ENCODE measurements at places on chromosomes 1 and 21.
A peak's percentile ranks its signal among the peaks of the same experiment; 100 is the strongest.

- DNase-seq = no peak
These were observed 116.2 kb downstream of the EIF4G3 start for GRCh38 chr1:21060523-21060922.

DNA sequence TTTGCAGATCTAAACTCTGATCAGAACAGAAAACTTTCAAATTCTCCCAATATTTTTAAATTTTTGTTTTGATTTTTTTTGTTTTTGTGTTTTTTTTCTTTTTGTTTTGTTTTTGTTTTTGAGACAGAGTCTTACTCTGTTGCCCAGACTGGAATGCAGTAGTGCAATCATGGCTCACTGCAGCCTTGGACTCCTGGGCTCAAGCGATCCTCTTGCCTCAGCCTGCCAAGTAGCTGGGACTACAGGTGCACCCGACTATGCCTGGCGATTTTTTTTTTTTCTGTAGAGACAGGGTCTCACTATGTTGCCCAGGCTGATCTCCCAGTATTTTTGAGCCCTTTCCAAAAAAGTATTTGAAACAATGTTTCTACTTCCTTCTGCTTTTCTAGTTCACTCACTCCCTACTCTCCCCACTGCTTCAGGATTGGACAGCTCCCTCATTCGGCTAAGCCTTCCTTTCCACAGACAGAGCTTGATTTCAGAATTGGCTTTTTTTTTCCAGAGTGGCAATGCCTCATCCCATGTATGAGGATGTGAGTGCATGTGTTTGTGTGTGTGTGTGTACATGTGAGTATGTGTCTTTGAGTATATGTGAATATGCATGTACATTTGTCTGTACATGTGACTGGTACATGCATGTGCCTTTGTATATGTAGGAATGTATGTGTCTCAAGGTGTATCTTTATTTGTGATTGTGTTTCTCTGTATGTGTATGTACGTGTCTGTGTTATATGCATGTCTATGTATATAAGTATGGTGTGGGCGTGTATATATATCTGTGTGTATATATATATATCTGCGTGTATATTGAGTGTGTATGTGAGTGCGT is 11.9 kb downstream of the LHX4 start:
- DNase-seq = no peak

GRCh38 chr21:20024741-20025140 is 973.5 kb upstream of the NCAM2 start:
- DNase-seq = no peak

GRCh38 chr1:24411963-24412362 is 1.6 kb downstream of the STPG1 start:
- DNase-seq = no peak

GRCh38 chr1:160101037-160101716 is 2.8 kb upstream of the IGSF8 start:
- DNase-seq = peak; percentile 80

- DNase-seq = no peak
These were observed 461.7 kb downstream of the PTPRU start for GRCh38 chr1:29698033-29698432.

DNA sequence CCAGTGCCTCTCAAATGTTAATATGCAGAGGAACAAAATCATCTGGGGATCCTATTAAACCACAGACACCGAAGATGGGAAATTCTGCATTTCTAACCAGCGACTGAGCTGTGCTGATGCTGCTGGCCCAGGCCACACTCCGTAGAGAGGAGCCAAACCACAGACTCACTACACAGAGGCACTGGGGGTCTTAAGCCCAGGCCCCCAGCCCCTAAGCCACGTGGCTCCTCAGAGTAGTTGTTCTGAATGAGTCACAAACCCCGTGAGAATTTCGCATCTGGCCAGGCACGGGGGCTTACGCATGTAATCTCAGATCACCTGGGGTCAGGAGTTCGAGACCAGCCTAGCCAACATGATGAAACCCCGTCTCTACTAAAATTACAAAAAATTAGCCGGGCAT is 2.8 kb upstream of the CELA2A start:
- DNase-seq = no peak

- no peak for DNase-seq
These were observed 20.5 kb upstream of the THRAP3 start for GRCh38 chr1:36203554-36204346.

DNA sequence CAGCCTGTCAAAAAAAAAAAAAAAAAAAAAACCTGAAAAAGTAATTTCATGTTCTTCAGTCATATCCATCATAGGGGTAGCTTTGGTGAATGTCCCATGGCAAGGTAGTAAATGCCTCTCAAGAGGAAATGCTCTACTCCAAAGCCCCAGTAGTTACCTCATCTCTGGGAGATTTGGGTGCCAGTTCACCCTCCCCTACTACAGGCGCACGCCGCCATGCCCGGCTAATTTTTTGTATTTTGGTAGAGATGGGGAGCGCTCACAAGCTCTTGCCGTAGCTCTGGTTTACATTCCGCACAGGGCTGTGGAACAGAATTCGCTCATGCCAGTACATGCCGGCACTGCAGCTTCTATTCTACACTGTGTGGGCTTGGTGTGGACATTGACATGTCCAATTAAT is 13.7 kb downstream of the PIK3CD start:
- DNase-seq = no peak

DNA sequence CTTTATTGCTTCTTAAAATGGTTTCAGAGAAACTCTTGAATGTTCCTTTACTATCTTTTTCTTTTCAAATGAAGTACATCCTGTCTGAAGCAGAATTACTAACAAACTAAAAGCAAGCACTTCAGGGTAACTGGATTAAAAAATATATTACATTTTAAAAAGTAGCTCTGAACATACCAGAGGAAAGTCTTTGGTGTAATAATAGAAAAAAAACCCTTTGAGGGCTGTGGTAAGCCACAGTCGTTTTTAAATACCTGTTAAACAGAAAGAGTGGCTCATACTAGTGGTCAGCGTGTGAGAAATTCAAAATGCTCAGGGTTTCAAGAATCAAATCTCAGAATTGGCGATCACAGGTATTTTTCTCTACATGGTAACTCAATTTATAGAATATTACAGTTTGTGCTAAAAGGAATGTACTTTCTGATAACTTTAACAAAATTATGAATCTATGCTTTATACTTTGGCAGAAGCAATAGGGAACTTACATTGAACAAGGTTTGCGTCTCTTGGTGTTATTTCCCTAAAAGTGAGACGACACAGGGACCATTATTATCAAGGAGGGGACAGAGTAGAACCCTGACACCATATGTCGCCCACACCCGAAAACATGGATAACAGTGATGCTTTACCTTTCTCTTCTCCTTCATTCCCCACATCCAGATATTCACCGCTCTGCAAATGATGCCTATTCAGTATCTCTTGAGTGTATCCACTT is 97.0 kb upstream of the DPH5 start:
- DNase-seq = no peak

- no peak for DNase-seq
These were observed 417.3 kb upstream of the PROX1 start for GRCh38 chr1:213570487-213570886.

DNA sequence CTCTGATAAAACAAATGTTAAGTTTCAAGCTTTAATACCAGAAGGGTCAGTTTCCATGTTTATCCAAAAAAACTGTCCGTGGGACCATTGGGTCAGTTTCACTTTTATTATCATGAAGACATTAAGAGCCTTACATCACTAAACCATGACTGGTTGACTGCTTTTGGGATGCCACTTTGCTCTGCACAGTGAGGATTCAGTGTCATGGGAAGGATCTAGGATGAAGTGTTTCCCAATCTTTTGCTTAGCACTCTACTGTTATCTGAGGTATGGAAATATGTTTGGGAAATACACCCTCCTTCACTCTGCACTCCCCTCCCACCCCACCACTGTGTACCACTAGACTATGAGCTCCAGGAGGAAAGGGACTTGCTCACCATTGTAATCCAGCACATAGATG is 16.3 kb downstream of the RPS6KC1 start:
- DNase-seq = no peak

GRCh38 chr1:94579876-94580294 is 38.3 kb upstream of the F3 start:
- no peak for DNase-seq

DNA sequence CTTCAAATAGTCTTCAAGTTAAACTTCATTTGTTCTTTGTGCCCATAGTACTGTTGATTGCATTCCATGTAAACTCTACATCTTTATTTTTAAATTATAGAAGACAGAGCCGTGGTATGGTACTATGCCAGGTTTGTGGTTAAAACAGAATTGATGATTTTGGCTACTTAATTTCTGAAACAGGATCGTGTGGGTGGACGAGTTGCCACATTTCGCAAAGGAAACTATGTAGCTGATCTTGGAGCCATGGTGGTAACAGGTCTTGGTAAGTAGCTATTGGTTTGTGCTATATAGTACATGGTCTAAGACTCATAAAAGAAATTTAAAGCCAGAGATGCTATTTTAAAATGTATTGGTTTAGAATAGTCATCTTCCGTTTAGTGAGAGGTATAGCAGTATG is 38.0 kb downstream of the KDM1A start:
- no peak for DNase-seq

- peak; percentile 56 for DNase-seq
These were observed 24.4 kb downstream of the RRAGC start for GRCh38 chr1:38834937-38835827.

GRCh38 chr1:51583532-51583931 is 33.4 kb upstream of the OSBPL9 start:
- DNase-seq = no peak

DNA sequence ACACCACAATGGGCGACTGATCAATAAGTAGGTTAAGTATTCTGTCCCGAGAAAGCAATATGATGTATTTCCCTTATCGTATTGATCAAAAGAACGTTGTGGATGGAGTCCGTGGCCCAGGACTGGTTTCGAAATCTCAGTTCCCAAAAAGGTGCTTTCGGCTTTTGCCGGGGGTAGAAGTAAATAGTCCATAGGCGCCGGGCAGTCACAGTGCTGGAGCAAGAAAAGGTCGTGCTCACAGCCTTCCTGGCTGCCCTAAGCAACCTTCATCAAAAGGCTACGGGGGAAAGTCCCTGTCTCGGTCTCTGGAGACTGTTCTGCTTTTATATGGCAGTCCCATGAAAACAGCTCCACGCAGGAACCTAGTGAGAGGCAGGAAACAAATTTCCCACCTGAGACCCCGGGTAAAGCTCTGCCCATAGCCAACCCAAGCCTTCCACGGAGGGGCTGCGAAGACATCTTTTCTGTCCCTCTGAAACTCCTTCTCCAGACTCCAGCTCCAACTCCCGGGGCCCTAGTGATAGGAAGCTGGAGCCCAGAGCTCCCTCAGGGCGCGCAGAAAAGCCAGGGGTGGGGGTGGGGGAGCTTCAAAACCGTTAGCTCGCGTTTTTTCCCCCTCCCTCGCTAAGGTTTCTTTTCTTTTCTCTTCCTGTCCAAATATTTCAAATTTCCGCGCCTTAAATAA is 7.0 kb downstream of the CDKN2C start:
- DNase-seq = peak; percentile 34

GRCh38 chr1:84347932-84348555 is 46.5 kb downstream of the SAMD13 start:
- no peak for DNase-seq

DNA sequence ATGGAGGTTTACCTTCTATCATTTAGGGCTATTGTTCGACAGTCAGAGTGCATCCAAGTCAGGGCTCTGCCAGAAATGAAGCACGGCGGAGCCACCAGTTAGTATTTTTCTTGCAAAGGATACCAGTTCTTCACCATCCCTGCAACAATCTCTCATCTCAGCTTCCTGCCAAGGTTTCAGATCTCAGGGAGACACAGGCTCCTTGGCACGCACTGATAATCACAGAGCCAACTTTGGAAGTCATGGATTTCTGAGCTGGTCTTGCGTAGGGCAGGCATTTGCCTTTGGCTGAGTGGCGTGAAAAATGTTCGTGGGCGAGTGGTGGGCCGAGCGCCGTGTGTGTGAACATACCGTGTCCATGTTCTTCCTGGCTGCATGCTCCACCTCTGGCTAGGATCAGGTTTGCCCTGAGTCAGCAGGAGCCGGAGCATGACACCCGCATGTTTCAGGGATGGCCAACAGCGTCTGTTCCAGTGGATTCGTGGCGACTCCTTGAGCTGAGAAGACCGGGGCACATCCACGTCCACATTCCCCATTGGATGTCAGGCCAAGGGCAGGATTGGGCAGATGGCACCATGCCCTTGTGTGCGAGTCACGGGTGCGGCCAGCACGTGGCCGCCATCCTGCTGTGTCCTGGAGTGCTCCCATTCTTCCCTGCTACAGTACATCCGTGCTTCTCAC is 118.5 kb upstream of the C1orf174 start:
- DNase-seq = no peak

DNA sequence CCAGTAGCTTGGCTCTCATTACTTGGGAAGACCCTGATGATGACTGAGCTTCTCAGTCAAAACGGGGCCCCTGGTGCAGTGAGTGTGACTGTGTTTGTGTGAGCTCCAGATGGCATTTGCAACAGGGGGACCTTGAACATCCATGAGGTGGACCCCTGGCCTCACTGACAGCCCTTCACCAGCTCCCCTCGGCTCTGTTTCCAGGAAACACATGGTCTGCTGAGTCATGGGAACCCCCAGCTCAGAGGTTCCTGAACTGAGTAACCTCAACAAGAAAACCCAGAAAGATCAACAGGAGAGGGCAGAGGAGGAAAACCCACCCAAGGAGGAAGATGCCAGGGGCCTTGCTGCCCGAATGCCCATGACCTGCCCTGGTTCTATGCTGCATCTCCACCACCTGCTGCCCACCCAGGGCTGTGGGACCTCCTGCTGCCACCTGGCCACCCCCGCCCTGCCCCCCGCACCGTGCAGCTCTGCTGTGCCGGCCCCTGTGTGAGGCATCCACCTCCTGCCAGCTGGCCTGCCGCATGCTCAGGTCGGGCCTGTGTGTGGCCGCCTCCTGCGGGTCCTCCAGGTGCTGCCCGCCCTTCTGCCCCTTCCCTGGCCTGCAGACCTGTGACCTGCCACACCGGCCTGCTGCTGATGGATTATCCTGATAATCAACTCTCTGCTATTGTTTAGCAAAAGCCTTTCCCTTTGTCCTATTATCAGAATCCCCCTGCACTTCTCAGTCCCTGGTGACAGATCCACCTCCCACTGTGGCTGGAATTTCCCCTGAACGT is 4.2 kb upstream of the KRTAP12-1 start:
- no peak for DNase-seq

GRCh38 chr1:183417772-183418491 is at the start of gene NMNAT2:
Gene NMNAT2, minus strand, starts transcription at chr1:183418380. Its CDS starts 113 bp downstream, at chr1:183418267.
- DNase-seq = no peak

GRCh38 chr1:110441888-110442287 is 9.1 kb upstream of the PROK1 start:
- no peak for DNase-seq

- peak; percentile 81 for DNase-seq
These were observed 41.8 kb upstream of the PWP2 start for GRCh38 chr21:44065428-44065827.

DNA sequence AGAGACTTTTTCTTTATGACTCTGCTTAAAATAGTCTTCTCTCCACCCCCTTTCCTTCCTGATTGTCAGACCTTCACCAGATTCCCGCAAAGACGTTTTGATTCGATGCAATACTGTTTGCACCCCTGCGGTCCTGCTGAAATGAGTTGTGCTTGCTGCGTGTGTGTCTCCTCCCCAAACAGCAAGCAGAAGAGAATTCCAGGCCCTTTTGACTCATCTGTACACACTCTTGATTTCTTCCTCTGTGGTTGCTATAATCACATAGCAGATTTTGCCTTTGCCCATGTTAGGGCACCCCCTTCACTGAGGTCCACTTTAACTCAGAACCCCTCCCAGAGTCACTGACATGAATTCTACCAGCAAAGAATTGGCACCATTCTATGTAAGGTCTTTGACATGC is 136.5 kb downstream of the ZZZ3 start:
- DNase-seq = no peak

- no peak for DNase-seq
These were observed 607.0 kb downstream of the NPHP4 start for GRCh38 chr1:5385096-5385799.
